Fibroblast of lung (primary cell): ENCODE measurements at places on chromosomes 6 and 20. TPM values are rescaled to one million over a fixed set of nuclear protein-coding genes. Genes with fewer than 3 reads are reported as not detected.
A peak's percentile ranks its signal among the peaks of the same experiment; 100 is the strongest.

DNA sequence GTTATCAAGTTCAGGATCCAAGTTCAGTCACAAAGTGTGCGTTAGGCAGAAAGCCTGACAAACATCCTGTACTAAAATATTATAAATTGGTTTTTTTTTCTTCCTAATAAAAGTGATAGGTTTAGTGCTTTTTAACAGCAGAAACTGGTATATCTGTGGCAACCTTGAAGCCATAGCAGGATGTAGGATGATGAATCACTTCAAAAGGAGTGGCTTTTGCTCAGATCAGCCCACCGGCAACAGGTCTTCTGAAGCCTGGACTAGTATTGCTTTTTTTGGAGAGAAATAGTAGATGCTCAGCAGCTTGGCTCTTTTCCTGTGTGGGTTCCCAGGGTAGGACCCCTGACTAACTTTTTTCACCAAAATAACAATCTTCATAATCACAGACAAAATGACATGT is 190.8 kb downstream of the EPM2A start:
- peak; percentile 42 for DNase-seq
- no peaks in the 10 kb centered on the region for H3K4me1 ChIP-seq
- H3K27me3 ChIP-seq: no peaks in the 10 kb centered on the region
- H3K27ac ChIP-seq: no peak overlapping the region

The CABLES2 gene
- total RNA-seq: 0.51 and 0.66 TPM in 2 replicates

GRCh38 chr6:104201557-104201956 is 658.2 kb downstream of the HACE1 start:
- H3K4me3 ChIP-seq: no peak overlapping the region
- H3K4me1 ChIP-seq: no peaks in the 10 kb centered on the region
- H3K27me3 ChIP-seq: no peaks in the 10 kb centered on the region
- no peaks in the 10 kb centered on the region for H3K36me3 ChIP-seq
- no peak for DNase-seq
- H3K27ac ChIP-seq: no peak overlapping the region

The EYS gene
- total RNA-seq: under 0.01 TPM in 1 of 2 replicates, not detected in the other

DNA sequence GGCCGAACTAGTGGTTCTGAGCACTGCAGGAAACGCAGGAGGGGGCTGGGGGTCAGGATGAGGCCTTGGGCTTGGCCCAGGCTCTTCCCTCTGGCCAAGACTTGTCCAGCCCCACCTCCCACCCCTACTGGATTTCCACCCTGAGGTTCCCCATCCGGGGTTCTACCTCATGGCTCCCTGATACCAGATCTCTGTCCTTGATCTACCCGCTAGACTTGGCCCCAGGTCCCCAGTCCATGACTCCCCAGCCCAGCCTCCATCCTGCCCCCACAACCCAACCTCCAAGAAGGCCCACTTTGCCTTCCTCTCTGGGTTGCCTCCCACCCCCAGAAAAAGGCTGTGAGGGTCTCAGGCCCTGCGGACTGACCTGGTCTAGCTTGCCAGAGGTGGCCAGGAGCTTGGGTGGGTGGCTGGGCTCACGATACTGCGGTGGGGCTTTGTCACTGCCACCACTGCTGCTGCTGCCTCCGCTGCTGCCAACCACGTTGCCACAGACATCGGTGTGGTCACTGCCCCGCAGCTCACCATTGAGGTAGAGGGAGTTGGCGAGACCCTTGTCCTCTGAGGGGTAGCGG is 6.8 kb upstream of the FASTKD5 start:
- no peak for DNase-seq
- H3K27me3 ChIP-seq: peaks cover 3% of the 10 kb centered on the region
- no peaks in the 10 kb centered on the region for H3K4me1 ChIP-seq
- no peak overlapping the region for H3K27ac ChIP-seq
- no peaks in the 10 kb centered on the region for H3K36me3 ChIP-seq

GRCh38 chr6:14472986-14473337 is 355.4 kb downstream of the CD83 start:
- H3K27me3 ChIP-seq: no peaks in the 10 kb centered on the region
- H3K4me1 ChIP-seq: peaks cover 12% of the 10 kb centered on the region
- no peaks in the 10 kb centered on the region for H3K36me3 ChIP-seq
- DNase-seq: peak; percentile 27
- H3K4me3 ChIP-seq: no peak overlapping the region
- H3K27ac ChIP-seq: no peak overlapping the region

The FRS3 gene
- total RNA-seq: 1.0 and 1.8 TPM in 2 replicates

The CRISP3 gene
- not detected in 2 replicates for total RNA-seq

The ZNF184 gene
- total RNA-seq: 9.0 and 9.4 TPM in 2 replicates

GRCh38 chr6:53263917-53264316 is 84.8 kb downstream of the ELOVL5 start:
- H3K36me3 ChIP-seq: peaks cover 7% of the 10 kb centered on the region
- H3K27ac ChIP-seq: peak overlapping the region; percentile 3
- no peaks in the 10 kb centered on the region for H3K4me1 ChIP-seq
- no peak overlapping the region for H3K4me3 ChIP-seq

- H3K4me1 ChIP-seq: peaks cover 6% of the 10 kb centered on the region
- peak overlapping the region; percentile 92 for H3K27ac ChIP-seq
- peak overlapping the region; percentile 66 for H3K4me3 ChIP-seq
- DNase-seq: peak; percentile 59
Measured at GRCh38 chr6:108557494-108558371, 3.0 kb upstream of the FOXO3 start.

GRCh38 chr6:21003780-21004541 is 469.7 kb downstream of the CDKAL1 start:
- no peak overlapping the region for H3K4me3 ChIP-seq
- peak; percentile 82 for DNase-seq
- no peaks in the 10 kb centered on the region for H3K36me3 ChIP-seq
- no peak overlapping the region for H3K27ac ChIP-seq
- H3K4me1 ChIP-seq: peaks cover 8% of the 10 kb centered on the region

GRCh38 chr6:43806043-43806757 is 36.2 kb downstream of the VEGFA start:
- H3K4me1 ChIP-seq: peaks cover 5% of the 10 kb centered on the region
- H3K4me3 ChIP-seq: no peak overlapping the region
- H3K27ac ChIP-seq: no peak overlapping the region
- DNase-seq: no peak

DNA sequence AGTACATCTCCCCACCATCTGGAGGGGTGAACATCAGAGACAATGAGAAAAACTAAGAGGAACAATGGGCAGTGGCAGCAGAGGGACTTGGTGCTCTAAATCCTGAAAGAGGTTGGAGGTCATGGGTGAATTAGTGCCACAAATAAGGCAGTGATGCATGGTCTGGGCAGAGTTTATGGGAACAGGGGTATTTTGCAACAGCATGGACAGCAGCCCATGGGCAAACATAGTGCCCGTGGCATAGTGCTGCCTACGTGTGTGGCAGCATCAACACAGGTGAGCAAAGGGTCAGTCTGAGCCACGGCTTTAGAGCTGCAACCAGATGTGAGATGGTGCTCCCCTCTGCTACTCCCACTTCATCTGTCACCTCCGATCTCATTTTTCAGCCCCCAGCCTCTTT is 459.1 kb upstream of the CITED2 start:
- H3K4me3 ChIP-seq: no peak overlapping the region
- no peaks in the 10 kb centered on the region for H3K27me3 ChIP-seq
- DNase-seq: no peak
- no peaks in the 10 kb centered on the region for H3K4me1 ChIP-seq

The FAM209B gene
- total RNA-seq: not detected in 2 replicates

DNA sequence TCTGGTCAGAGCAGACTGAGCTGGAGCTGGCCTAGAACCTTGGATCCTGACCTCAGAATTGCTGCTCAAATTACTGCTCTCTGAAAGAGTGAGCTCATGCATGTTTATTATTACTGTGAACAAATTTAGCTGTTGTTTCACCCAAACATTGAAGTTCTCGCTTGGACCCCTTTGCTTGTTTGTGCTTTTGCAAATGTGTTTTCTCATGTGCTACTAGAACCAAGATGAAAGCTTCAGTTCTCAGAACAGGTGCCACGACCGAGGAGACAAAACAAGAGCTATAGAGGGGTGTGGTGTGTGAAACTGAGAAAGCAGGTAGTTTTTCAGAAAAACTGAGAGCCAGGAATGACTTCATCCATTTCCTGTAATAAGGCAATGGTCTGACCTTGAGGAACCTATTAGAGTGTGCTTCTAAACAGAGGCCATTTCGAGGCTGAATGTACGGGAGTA is 50.0 kb upstream of the ESR1 start:
- DNase-seq: no peak
- no peak overlapping the region for H3K4me3 ChIP-seq
- no peak overlapping the region for H3K27ac ChIP-seq
- no peaks in the 10 kb centered on the region for H3K36me3 ChIP-seq

- no peak overlapping the region for H3K4me3 ChIP-seq
- DNase-seq: no peak
- no peaks in the 10 kb centered on the region for H3K4me1 ChIP-seq
- no peaks in the 10 kb centered on the region for H3K27me3 ChIP-seq
- H3K27ac ChIP-seq: no peak overlapping the region
- H3K36me3 ChIP-seq: no peaks in the 10 kb centered on the region
Measured at GRCh38 chr6:96570053-96570452, 7.1 kb downstream of the FHL5 start.

The C20orf202 gene
- total RNA-seq: under 0.01 TPM in 1 of 2 replicates, not detected in the other

The PROKR2 gene
- total RNA-seq: not detected in 2 replicates

DNA sequence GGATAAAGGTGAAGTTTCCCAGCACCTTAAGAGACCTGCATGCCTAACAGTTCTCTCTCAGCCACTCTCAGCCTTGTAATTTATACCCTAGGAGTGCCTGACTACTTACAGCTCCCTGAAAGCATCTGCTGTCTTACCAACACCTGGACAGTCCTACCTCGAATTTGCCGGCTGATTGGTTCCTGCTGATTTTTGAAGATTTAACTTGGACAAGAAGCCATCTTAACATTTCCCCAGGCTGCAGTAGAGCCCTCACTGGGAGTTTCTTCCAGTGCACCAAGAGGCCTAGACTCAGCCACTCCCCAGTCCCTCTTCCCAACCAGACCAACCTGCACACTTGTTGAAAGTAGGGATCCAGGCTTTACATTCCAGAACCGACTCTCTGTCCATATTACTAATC is 174.5 kb downstream of the LINC00237 start:
- no peaks in the 10 kb centered on the region for H3K36me3 ChIP-seq
- H3K4me3 ChIP-seq: no peak overlapping the region
- no peaks in the 10 kb centered on the region for H3K4me1 ChIP-seq
- H3K27ac ChIP-seq: no peak overlapping the region
- DNase-seq: no peak

DNA sequence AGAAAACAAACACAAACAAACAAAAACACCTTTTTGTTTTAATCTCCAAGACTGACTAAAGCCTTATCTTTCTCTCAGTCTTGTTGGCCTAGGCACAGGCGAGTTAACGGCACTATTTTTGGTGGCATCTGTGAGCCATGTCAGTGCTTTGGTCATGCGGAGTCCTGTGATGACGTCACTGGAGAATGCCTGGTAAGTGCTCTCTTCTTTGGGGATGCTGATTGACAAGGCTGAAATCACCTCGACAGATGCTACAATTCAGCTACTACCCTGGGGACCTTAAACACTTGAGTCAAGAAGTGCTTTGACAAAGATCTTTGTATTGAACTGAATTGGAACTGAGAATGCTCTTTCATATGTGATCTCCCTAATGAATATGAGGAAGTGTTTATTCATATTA is 384.1 kb downstream of the LAMA2 start:
- H3K27me3 ChIP-seq: no peaks in the 10 kb centered on the region
- H3K27ac ChIP-seq: no peak overlapping the region

GRCh38 chr6:53728570-53729194 is 63.1 kb upstream of the KLHL31 start:
- H3K4me3 ChIP-seq: no peak overlapping the region
- no peak overlapping the region for H3K27ac ChIP-seq
- H3K27me3 ChIP-seq: no peaks in the 10 kb centered on the region
- DNase-seq: peak; percentile 55
- no peaks in the 10 kb centered on the region for H3K36me3 ChIP-seq
- no peaks in the 10 kb centered on the region for H3K4me1 ChIP-seq

The NNAT gene
- 0.26 and 0.83 TPM in 2 replicates for total RNA-seq

DNA sequence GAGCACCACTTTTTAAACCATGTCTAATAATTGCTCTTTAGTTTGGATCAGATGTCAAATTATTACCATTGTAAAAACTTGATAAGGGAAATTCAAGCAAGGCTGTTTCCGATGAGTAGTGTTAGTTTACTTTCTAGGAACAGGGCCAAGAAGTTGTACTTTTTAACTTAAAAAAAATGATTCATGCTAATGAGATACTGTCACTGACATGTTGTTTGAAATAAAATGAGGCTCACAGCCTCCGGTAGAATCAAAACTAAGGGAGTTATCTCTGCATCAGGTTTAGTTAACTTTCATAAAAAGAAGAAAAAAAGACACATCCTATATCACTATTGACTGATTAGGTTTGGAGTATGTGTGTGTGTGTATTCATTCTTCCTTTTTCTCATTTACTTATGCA is 55.2 kb upstream of the SUPT3H start:
- no peaks in the 10 kb centered on the region for H3K27me3 ChIP-seq
- peaks cover 26% of the 10 kb centered on the region for H3K4me1 ChIP-seq
- H3K27ac ChIP-seq: no peak overlapping the region
- H3K4me3 ChIP-seq: no peak overlapping the region
- DNase-seq: peak; percentile 79

DNA sequence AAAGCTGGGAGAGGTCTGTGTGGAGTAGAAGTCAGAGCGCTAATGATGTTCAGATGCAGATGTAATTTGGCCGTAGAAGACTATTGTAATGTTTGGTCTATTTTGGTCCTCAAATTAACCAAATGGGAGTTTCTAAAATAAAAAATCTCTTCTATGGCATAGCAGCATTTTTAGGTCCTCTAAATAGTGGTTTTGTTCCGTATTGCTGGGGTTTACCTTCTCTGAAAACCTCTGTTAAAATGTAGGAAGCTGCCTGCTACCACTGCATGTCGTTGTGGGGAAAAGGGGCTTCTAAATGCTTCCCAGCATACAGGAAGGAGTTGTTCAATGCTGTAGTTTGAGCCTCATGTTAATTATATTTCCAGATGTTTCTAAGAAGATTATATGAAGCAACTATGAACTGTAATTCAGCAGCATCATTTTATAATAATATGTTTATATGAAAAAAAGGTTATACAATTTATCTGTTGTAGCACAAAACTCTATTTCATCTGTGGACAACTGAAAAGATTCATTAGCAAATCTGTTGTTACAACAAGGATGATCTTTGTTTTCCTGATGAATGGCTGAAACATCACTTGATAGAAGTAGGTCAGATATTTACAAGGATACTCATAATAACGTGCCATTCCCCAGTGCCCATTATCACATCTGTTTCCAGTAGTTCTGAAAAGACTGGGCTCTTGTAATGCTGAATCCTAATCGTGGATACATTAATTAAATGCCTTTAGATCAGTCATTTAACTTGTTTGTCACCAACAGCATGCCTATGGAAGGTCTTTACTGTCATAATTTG is 256.6 kb downstream of the TBC1D7 start:
- H3K27me3 ChIP-seq: no peaks in the 10 kb centered on the region
- no peaks in the 10 kb centered on the region for H3K36me3 ChIP-seq
- DNase-seq: no peak

GRCh38 chr6:44294832-44295791 is 18.0 kb downstream of the AARS2 start:
- H3K4me3 ChIP-seq: no peak overlapping the region
- H3K4me1 ChIP-seq: no peaks in the 10 kb centered on the region
- peaks cover 50% of the 10 kb centered on the region for H3K27me3 ChIP-seq
- H3K36me3 ChIP-seq: peaks cover under 1% of the 10 kb centered on the region
